ENCODE measurements at places on chromosomes 3 and 15.
A peak's percentile ranks its signal among the peaks of the same experiment; 100 is the strongest.

GRCh38 chr3:136192831-136193230 lies 3.3 kb downstream of the MSL2 start:
- no peak for DNase-seq

- DNase-seq = no peak
Measured at GRCh38 chr15:63292771-63293170, 15.4 kb downstream of the APH1B start.

- DNase-seq = no peak
Measured at GRCh38 chr3:187183903-187184302, 13.4 kb upstream of the RTP1 start.

- DNase-seq = no peak
Measured at GRCh38 chr3:121863801-121864200, 28.8 kb downstream of the EAF2 start.

GRCh38 chr3:188533612-188534357 lies 379.8 kb downstream of the LPP start:
- DNase-seq = peak; percentile 40
